ENCODE measurements at places on chromosomes 5 and 9.

DNA sequence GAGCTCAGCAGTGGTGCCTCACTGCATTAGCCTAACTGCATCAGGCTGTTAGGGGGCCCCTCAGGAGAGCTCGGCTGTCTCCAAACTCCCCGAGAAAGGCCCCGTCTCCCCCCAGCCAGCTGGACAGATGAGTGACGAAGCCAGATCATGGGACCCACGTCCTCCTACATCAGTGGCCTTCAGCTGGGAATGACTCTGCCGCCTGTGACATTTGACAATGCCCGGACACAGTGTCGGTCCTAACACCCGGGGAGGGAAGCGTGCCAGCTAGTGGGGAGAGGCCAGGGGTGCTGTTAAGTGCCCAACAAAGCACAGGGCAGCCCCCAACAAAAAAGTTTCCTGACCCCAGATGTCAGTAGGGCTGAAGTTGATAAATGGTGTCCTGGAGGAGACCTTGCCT is 375.2 kb upstream of the IRX2 start:
- DNase-seq = no peak

- DNase-seq = no peak
Measured at GRCh38 chr5:102542057-102542456, 43.3 kb upstream of the SLCO6A1 start.

DNA sequence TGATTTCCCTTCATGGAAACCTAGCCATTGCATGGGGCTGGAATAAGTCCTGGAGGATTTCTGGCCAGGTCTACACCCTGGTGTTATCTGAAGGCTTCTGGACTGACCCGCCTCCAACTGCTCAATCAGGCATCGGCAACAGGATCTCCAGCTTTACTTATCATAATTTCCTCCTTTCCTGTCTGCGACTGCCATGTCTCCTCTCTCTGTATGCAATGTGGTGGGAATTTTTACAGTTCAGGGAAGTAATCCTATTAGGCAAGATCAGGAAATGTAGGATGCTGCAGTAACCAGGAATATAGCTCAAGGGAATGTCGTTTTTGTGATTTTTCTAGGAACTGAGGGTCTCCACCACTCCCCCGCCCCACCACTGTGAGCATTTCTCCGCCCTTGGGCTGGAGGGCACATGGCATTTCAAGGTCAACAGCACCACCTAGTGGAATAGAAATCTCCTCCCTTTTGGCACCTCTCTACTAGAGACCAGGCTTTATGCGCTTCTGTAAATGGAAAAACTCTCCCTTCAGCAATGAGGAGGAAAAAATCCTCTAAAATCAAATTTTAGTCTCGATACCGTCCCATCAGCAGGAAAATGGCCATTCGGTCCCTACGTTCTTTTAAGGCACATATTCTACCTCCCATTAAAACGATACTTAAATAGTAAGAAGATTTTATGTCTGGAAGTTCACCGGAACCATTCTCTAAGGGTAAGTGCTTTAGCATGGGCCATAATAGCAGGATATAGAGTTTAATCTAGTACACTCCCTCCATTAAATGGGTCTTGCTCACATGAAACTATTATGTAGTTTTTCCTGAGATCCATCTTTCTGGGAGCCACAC is 93.0 kb downstream of the YTHDC2 start:
- DNase-seq = peak; percentile 38

DNA sequence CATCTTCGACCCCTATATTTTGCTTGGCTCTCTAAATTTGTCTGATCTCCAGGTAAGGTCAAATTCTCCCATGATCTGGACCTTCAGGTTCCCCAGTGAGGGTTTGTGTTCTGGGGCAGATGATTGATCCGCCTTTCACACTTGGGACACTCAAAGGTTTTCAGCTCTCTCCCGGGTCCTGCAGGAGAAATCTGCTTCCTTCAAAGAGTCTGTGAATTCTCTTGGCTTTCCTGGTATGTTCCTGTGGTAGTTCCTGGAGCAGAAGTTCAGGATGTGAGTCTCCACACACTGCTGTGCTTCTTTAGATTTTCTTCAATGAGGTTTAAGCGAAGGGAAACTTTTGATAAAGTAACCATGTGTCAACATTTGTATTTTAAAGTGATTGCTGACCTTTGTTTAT is 318.0 kb downstream of the TAF11L14 start:
- no peak for DNase-seq

DNA sequence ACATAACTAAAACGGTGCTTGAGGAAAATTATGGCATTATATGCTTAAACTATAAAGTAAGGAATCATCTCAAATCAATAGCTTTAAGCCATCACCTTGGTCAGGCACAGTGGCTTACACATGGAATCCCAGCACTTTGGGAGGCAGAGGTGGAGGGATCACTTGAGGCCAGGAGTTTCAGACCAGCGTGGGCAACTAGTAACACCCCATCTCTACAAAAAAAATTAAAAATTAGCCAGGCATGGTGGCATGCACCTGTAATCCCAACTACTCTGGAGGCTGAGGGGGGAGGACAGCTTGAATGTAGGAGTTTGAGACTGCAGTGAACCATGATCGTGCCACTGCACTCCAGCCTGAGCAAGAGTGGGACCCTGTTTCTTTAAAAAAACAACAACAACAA is 22.6 kb downstream of the ACTL7A start:
- DNase-seq = no peak

DNA sequence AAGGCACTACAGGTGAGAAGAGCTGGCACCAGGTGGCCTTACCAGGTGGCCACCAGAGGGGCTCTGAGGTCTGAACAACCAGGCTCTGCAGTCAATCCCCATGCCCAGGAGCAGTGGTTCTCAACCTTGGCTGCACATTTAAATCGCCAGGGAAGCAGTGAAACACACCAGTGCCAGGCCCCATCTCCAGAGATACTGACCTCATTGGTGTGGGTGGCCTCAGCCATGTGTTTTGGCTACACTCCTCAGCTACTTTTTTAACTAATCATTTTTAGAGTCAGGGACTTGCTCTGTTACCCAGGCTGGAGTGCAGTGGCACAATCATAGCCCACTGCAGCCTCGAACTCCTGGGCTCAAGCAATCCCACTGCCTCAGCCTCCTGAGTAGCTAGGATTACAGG is 56.0 kb downstream of the GABBR2 start:
- no peak for DNase-seq

DNA sequence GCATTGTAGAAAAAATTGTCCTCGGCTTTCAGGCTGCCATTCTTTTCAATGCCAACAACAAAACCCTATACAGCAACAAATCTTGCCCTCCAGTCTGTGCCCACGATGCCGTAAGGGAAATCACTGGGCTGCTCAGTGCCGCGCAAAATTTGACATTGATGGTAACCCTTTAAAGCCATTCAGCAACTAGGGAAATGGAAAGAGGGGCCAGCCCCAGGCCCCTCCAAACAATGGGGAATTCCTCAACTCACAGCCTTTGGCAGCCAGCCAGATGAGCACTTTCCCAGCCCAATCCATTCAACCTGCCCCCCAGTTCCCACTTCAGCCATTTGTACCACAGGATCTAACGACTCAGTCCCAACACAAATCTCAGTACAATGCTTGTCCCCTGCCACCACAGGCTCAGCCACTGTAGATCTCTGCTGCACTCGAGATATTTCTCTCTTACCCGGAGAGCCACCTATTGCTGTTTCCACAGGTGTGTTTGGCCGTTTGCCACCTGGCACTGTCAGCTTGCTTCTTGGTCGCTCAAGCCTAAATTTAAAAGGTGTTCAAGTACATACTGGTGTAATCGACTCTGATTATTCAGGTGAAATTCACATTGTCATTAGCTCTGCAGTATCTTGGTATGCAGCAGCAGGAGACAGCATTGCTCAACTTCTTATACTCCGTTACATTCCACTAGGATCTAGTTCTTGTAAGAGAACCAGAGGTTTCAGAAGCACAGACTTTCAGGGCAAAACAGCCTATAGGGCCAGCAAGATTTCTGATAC is 103.3 kb downstream of the SYK start:
- DNase-seq = no peak

GRCh38 chr5:32103521-32103920 is 70.6 kb downstream of the GOLPH3 start:
- DNase-seq = no peak

DNA sequence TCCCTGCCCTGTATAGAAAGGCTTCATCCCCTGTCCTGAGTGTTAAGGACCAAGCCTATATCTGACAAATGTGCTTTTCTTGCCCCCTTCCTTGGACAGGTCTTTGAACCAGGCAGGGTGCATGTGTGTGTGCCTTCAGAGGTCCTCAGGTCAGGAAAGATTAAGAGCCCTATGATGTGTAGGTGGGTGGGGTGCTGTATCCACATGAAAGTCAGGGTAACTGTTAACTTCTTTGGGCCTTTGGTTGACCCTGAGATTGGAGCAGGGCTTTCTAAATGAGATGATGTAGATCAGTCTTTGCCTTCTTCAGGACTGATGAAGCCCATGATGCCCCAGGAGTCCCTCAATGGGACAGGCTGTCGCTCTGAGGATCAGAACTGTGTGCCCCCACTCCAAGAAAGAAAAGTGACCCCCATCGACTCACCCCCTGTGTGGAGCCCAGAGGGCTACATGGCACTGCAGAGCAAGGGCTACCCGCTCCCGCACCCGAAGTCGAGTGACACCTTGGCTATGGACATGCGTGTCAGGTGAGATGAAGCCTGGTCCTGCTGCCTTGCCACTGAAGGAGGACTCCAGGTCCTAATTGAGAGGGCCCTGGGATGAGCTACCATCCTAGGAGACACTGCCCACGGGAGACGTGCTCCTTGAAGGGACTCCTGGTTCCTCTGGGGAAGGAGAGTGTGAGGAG is 29.4 kb upstream of the POMT1 start:
- no peak for DNase-seq

- no peak for DNase-seq
Measured at GRCh38 chr5:67887748-67888161, 327.8 kb upstream of the PIK3R1 start.

DNA sequence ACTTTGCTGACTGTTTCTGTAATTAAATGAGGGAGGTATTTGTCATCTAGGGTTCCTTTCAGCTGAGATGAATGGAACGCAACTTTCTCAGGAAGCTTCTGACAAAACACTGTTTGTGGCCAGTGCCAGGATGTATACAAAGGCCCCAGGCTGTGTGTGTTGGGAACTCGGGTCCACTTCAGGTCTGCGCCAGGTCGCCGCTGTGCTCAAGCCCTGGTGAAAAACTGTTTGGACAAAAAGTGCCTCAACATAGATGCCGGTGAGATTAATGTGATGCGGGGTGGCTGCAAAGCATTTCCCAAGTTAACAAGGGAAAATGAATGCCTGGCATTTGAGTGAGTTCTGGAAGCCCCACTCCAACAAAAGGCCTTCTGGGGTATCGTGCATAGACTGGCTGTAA is 156.4 kb downstream of the GABBR2 start:
- no peak for DNase-seq

GRCh38 chr5:157295247-157295646 is 29.3 kb downstream of the CYFIP2 start:
- DNase-seq = no peak

GRCh38 chr5:97097326-97098230 is 44.8 kb downstream of the LIX1 start:
- no peak for DNase-seq

DNA sequence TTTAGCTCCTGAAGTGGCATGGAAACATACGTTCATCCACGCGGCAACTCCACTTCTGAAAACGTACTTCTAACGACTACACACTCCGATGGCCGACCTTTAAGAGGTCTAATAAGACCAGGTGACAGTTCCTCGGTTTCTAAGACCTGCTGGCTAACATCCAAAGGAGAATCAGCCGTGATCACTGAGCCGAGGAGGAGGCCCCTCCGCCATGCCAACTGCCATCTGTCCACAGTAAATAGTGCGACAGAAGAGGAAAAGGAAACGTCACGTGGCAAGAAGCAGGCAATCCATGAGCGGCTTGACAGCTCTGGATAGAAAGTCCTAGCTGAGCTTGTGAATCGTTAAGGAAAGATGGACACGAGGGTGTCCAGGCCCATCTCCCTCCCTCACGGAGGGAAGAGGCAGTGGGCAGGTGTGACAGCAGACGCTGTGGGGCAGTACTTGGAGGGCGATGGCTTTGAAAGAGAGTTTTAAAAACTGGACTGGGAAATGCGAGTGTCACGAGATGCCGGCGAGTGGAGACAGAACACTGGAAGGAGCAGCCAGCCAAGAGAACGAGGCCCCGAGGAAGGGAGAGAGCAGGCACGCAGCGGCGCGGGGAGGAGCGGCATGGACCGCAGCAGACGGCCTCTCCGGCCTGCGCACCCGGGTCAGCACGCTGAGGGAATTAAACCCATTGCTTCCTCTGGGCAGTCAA is 66.7 kb upstream of the TBC1D9B start:
- DNase-seq = no peak

GRCh38 chr9:108835831-108836230 is 20.0 kb downstream of the ACTL7B start:
- DNase-seq = no peak

DNA sequence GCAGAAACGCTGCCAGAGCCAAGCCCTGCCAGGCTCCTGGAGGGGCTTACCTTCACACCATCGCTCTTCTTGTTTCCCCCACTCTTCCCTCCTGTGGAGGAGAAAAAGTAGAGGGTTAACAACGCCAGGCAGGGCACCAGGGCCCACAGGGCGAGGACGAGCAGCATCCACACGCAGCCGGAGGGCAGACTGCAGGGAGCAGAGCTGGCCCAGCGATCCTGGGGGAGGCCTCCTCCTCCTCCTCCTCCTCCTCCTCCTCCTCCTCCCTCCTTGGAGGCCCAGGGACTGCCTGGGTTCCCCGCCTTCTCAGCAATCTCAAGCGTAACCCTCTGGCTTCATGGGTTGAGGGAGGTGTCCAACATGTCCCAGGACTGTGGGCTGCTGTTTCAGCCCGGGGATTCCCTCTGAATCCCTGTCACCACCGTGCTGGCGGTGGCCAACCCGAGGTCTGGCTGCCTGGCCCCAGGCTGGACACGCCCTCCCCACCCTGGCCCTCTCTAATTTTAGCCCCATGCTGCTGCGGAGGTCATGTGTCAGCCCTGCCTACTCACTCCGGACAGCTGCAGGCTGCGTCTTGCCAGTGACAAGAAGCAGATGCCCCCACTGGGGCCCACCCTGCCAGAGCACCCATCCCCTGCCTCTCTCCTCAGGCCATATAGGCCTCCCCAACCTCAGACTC is 44.3 kb downstream of the CAMK2A start:
- DNase-seq = peak; percentile 73

GRCh38 chr5:96226941-96227552 is 206.0 kb downstream of the PCSK1 start:
- peak; percentile 67 for DNase-seq

- no peak for DNase-seq
Measured at GRCh38 chr5:79399046-79399445, 114.9 kb downstream of the HOMER1 start.

DNA sequence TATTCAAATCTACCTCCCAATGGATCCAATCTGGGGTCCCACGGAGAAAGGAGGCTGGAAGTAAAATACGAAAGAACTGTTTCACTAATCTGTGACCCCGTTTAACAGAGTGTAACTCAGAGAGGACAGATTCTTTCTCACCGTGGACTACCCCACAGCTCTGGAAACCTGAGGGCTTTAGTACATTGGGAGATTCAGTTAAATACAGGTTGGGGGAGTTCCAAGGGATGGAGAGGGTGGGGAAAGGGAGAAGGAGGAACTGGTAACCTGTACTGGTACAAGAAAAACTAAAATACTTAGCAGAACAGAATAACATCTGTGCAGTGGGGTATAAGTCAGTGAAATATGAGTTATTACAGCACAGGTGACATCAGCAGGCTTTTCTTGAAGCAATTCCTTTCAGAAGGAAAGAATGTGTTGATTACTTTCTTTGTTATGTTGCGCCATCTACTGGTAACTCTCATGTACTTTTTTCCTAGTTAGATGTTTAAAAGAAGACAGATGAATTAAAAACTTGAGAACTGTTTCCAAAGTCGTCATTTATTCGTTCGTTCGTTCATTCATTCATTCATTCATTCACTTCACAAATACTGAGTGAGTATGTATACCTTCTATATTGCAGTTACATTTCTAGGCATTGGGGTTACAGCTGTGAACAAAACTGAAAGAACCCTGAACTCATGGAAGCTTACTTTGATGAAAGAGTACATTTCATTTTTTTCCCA is 30.0 kb upstream of the STOM start:
- no peak for DNase-seq
